ENCODE measurements at places on chromosomes 3 and 15.

GRCh38 chr15:42035435-42035761 is 14.6 kb upstream of the PLA2G4E start:
- DNase-seq: no peak

DNA sequence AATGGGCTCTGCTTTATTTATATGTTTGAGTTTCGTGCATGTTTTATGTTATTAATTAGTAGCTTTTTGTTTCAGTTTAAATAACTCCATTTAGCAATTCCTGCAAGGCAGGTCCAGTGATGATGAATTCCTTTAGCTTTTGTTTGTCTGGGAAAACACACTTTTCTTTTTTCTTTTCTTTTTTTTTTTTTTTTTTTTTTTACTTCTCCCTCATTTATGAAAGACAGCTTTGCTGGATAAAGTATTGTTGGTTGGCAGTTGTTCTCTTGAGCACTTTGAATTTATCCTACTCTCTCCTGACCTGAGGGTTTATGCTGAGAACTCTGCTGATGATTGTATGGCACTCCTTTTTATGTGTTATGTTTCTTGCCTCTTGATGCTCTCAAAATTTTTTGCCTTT is 35.7 kb downstream of the TMEM39A start:
- no peak for DNase-seq

GRCh38 chr3:73556520-73557372 is 68.0 kb downstream of the PDZRN3 start:
- DNase-seq: no peak

- no peak for DNase-seq
Observed at GRCh38 chr3:132160198-132160597, 125.4 kb upstream of the CPNE4 start.

GRCh38 chr15:82021992-82022391 is 23.8 kb downstream of the MEX3B start:
- no peak for DNase-seq

DNA sequence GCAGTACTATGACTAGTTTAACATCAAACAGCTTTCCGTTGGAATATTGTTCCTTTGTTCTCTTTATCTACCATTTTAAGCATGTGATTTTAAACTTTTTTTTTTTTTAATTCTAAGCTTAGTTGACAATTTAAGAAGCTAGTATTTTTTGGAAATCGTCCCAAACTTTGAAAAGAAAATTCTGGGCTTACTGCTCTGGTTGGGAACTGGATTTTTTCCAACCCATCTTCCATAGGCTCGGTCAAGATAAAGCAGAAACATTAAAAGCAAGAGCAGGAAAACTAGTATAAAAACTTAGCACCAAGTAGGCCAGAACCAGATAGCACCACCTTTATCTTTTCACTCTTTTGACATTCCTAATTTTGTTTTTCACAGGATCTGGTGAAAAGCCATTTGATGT is 49.9 kb downstream of the TSC22D2 start:
- DNase-seq: no peak

DNA sequence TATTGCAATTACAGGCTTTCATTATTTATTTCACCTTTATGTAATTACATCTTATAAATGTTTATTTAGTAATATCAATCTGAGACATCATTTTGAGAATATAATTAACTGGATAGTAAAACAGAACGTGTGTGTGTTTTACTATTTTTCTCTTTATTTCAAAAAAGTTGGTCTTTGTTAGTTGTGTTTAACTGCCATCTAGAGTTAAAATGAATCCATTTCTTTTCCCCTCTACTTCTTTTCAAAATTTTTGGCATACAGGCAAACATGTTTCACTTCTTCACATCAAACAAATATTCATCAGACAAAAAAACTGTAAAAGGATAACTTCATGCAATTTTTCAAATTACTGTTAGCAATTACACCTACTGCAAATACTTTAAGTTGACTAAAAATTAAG is 61.1 kb downstream of the FEZF2 start:
- no peak for DNase-seq

- no peak for DNase-seq
Observed at GRCh38 chr3:76561494-76562236, 478.2 kb upstream of the ROBO2 start.

GRCh38 chr3:7241584-7242302 is 380.8 kb downstream of the GRM7 start:
- DNase-seq: no peak

DNA sequence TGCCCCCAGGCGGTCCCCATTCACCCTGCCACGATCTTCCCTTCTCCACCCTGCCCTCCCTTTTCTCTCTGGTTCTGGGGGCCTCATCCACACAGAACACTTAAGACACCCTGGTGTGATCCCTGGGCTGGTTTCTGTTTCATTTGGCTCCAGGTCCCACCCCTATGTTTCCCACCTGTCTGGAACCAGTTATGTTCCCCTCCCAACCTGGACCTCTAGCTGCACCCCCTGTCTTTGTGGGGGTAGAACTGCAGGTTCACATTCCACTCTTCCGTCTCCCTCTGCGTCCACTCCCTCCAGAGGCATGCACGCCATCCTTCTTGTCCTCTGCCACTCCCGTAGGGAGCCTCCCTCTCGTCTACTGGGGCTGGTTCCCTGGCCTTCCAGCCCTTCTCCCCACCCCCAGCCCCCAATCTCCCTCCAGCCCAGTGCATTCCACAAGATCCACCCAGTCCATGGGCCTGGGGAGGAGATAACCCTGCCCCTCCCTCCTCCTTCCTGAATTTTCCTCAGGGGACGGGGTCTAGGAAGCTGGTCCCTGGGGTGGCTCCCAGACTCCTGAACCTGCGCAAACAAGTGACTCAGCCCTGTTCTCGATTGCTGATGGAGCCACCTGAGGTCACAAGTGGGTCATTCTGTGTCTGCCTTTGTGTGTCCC is 73.8 kb downstream of the ABTB1 start:
- DNase-seq: no peak

DNA sequence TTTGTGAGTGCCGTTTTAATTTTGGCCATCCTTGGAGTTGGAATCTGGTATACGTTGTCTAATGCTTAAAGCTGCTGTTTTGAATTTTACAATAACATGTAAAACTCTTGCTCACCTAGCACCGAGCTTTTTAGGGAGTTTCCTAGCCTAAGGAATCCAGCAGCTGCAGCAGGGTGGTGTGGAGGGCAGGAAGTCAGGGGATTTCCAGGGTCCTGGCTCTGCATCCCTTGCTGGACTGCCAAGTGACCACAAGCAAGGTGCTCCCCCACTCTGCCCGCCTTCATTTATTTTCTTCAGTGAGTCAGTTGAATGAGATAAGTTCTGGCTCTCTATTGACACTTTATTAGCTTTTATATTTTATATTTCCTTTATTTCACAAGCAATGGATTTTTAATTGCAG is 113.7 kb downstream of the ATG7 start:
- no peak for DNase-seq

DNA sequence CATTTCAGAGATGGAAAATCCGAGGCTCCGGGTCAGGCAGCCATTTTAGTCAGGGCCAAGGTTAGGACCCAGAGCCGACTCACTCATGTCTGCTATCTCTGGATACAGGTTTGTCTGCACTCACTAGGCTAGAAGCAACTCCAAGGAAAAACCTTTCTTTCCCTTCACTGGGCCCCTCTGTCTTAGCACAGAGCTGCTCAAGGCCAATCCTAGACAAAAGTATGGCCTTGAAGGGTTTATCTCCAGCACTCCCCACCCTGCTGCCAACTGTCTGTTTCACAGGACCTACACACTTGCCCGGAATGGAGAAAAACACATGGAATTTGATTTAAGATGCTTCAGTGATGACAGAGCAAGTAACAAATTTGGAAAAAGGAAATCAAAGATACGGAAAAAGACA is 25.6 kb downstream of the ACAN start:
- no peak for DNase-seq

- DNase-seq: no peak
Observed at GRCh38 chr3:8827641-8828040, 58.2 kb upstream of the OXTR start.

DNA sequence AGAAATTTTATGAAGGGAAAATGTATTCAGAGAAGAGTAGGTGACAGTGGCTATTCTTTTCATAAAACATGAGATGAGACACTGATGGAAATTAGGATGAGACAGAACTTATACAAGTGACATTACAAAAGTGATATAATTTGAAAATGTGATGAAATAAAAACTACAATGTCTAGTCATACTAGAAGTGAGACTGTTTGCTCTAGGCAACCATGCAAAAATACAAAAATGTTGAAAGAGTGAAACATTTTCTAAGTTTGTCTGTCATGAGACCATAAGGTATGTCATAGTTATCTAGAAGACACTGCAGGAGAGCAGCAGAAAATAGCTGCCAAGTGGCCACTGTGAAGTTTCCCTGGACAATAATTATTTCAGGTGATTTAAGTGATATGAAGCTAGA is 459.5 kb downstream of the DIPK2A start:
- no peak for DNase-seq

- DNase-seq: no peak
Observed at GRCh38 chr15:65223996-65224395, 12.7 kb upstream of the CILP start.

DNA sequence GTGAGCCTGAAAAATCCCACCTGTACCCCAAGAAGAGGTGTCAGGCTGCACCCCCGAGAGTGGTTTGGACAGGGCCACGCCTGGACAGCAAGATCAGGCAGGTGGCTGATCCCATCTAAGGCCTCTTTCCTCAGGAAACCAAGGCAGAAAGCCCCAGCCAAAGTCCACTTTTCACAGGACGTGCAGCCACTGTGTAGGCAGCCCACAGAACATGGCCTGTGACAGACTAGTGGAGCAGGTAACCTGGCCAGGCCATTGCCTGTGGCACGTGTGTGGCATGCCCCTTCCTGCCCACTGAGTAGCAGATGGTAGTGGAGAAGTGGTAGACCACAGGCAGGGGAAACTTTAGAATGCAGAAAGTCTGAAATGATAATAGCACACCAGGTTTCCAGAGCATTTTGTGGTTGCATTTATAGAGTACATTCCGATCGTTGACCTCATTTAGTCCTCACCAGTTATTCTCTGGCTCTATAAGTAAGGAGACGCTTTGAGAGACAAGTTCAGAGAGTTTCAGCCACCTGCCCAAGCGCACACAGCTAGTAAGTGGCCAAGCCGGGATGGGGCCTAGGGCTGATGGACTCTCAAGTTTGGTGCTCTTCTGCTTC is 68.7 kb downstream of the AAGAB start:
- DNase-seq: no peak

DNA sequence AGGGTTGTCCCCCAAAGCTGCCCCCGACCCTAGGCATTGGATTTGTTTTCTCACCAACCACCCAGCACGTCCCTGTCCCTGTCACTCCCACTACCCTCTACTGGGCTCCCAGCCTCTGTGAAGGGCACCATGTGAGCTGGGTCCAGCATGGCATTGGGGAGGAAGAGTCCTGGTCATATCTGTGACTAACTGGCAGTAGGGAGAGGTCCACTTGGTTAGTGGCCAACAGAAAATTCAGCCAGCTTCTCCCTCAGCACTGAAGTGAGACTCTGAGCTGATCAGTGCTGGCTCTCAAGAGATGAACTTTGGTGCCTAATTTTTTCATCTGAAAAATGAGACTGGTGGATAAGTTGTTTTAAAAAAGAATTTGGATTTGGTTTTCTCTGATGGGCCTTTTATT is 11.3 kb upstream of the KIF23 start:
- DNase-seq: no peak

DNA sequence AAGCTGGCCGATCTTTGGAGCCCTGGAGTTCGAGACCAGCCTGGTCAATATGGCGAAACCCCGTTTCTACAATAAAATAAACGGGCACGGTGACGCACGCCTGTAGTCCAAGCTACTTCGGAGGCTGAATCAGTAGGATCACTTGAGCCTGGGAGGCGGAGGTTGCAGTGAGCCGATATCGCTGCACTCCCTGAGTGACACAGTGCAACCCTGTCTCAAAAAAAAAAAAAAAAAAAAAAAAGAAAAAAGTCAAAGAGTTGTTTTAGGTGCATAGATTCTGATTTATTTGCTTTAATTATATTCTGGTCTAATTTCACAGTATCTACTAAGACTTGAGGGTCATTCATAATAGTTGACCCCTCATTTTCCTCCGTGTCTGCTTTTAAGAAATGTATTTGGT is 1.7 kb downstream of the ARL13B start:
- no peak for DNase-seq

DNA sequence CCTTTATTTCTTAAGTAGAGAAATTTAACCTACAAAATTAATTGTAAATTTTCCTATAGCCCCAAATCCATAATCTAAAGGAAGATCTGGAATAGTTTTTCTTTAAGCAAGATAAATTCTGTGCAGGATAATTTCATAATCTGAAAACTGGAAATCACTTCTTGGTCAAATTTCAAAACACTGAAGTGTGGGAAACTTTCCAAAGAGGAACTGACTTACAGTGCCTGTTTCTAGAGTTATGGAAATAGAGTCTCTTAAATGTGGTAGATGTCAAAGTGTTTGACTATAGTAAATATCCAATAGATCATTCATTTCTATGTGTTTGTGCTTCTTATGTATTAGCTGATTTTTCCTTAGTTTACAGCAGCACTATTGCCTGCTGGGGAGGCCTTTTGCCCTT is 1.6 kb upstream of the P2RY13 start:
- no peak for DNase-seq

DNA sequence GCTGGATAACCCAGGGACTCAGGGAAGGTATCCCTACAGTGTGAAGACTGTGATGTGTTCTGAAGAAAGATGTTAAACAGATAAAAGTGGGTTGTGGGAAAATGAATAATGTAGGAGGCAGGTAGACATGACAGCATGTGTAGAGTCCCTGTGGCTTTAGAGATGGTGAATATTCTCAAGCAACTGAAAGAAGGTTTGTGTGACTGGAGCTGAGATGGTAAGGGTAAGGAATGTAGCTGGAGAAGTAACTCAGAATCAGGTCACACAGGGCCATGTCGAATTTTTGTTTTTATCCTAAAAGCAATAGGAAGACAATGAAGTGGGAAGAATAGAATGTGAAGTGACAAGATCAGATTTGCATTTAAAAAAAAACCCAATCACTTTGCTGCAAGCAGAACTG is 53.7 kb upstream of the TRPC1 start:
- no peak for DNase-seq

DNA sequence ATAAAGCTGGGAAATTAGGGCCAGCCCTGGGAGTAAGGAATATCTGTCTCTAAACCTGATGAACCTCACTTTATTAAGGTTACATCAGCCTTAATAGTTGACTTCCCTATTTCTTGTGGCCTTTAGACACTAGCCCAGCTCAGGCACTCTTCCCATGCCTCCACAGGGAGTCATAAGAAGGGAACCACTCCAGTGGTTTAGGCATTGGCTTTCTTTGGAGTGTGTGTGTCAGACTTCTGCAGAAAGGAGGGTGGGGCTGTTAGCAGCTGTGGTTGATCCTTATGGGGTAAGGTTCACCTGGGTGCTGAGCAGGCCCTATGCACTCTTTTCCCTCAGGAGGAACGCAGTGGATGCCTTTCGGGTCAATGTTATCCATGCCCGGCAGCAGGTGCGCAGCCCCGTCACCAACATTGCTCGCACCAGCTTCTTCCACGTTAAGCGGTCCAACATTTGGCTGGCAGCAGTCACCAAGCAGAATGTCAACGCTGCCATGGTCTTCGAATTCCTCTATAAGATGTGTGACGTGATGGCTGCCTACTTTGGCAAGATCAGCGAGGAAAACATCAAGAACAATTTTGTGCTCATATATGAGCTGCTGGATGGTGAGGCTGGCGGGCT is 4.0 kb downstream of the AP2M1 start:
- no peak for DNase-seq

- DNase-seq: no peak
Observed at GRCh38 chr15:97520689-97521088, 439.8 kb upstream of the ARRDC4 start.

- no peak for DNase-seq
Observed at GRCh38 chr3:6250167-6250566, 610.7 kb upstream of the GRM7 start.

Data from CD4-positive, alpha-beta T cell (primary cell).